ENCODE measurements at places on chromosomes 5 and 9.

- DNase-seq, result no peak
Observed at GRCh38 chr5:124659798-124660197, 86.6 kb downstream of the ZNF608 start.

GRCh38 chr9:87630266-87630665 is 95.7 kb upstream of the CTSL start:
- DNase-seq, result no peak

- no peak for DNase-seq
Observed at GRCh38 chr9:8419596-8420275, 620.2 kb upstream of the DMAC1 start.

DNA sequence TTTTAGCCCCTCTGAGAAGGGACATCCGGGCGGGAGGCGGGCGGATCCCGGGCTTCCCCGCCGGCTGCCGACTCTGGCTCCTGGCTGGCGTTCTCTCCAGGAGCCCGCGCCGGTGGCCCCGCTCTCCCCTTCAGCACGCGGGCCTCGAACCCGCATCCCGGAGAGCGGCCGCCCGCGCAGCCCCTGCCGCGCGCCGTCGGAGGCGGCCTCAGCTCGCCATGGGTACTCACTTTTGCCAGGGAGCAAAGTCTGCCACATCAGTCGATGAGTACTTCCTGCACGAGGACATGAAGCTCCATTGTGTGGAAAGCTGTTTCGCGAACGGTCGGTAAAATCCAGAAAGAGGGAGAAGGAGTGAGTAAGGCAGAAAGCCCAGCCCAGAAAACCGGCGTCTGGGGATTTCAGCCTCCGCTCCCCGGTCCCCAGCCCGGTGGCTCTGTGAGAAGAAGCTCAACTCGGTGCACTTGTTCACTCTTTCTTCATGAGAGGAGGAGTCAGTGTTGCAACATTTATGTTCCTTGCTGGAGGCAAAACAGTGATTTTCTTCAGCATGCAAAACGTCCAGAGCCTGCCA is at the start of gene PRLR:
TSS of gene PRLR (minus strand) at position 450 of the 574 bp plus-strand sequence. CDS start 140,867 bp downstream, outside the sequence.
- DNase-seq, result no peak

GRCh38 chr5:122035913-122036312 is 42.1 kb downstream of the LOX start:
- DNase-seq, result no peak

DNA sequence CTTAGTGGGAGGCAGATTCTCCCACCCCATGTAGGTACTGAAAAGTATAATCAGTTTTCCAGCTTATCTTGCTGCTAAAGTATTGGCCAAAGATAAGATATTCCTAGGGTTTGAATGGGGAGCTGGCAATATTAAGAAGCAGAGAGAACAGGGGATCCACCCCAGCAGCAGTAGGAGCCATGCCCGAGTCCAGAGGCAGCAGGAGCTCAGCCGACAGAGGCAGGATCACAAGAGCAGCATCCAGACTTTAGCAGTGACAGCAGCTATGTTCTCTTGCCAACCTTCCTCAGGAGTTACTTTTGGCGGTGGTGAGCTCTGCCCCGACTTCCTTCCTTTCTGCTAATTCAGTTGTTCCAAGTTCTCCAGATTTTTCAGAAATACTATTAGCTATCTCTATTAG is 224.5 kb downstream of the GADD45G start:
- no peak for DNase-seq

DNA sequence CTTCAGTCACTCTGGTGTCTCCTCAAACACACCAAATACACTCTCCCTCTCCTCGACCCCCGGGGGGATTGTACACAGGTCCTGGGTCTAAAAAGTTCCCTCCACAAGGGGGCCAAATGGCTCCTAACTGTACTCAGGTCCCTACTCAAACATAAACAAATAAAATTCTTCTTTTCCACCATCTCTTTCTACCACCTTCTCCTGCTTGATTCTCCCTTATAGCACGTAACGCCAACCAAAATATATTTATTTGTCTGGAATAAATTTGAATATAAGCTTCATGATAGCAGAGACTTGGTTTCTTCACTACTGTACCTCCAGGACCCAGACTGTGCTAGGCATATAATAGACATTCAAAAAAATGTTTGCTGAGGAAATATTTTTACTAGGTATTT is 21.4 kb downstream of the ZNF608 start:
- peak; percentile 83 for DNase-seq

GRCh38 chr5:55918087-55919035 is 67.2 kb downstream of the IL31RA start:
- DNase-seq, result no peak

DNA sequence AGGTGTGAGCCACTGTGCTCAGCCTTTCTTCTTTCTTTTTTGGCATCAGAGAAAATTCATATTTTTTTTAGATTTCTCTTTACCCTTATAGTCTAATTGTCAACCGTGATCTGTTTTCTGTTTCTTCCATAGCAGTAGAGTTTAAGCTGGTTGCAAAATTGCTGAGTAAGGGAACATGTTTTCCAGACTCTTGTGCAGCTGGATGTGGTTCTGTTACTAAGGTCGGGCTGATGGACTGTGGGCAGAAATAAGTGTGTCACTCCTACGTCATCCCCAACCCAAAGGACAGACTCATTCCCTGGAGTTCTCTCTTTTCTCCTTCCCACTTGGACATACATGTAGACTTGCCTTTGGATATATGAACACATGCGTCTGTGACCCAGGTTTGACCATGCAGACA is 64.1 kb upstream of the GOLM1 start:
- no peak for DNase-seq
